ENCODE measurements at places on chromosomes 13 and 19.

- peak; percentile 82 for DNase-seq
These were observed 10.0 kb downstream of the DPF1 start for GRCh38 chr19:38213911-38214625.

GRCh38 chr19:2600914-2601870 is 101.3 kb downstream of the GNG7 start:
- DNase-seq = no peak

DNA sequence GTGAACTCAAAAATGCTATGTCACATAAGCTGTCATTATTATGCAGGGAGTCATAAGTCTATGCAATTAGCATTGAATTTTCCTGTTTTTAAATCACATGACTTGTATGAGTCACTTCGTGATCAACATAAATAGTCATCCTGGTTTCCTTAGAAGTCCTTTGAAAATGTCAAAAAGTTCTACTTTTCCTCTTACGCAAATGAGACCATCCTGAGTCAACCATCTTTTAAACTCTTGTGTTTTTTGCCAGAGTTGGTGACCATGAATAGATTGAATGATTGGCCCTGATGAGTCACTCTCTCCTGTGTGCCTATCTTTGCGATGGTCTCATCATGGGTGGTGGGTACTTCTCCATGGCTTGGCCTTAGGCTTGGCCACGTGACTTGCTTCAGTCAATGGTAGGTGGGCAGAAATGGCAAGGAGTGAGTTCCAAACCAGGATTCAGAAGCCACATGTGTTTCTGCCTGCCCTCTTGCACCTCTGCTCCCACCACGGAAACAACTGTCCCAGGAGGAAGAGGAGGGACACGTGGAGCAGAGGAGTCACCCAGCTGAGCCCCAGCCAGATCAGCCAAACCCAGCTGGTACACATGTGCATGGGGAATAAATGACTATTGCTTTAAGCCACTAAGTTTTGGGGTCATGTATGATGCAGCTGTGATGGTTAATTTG is 123.5 kb upstream of the CACNA1A start:
- DNase-seq = peak; percentile 4

GRCh38 chr19:4140237-4140711 is 13.2 kb upstream of the CREB3L3 start:
- DNase-seq = no peak

DNA sequence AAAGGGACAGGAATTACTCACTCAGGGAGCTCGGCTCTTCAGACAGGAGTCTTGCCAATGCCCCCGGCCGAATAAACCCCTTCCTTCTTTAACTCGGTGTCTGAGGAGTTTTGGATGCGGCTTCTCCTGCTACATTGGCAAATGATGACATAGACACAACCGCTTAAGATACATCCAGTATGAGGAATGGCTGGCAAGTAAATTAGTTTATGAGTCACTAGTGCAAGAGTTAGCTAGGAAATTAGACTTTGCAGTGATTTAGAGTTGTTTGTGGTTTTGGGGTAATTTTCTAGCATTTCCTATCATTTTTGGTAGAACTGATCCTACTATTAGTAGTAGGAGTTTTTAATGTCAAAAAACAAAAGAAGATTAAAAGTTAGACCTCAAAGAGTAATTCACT is 166.2 kb downstream of the SLITRK1 start:
- DNase-seq = no peak

GRCh38 chr13:69168436-69168835 is 939.2 kb upstream of the ATXN8OS start:
- DNase-seq = no peak

- no peak for DNase-seq
These were observed 155.4 kb downstream of the DCT start for GRCh38 chr13:94323764-94324758.

- no peak for DNase-seq
These were observed 84.6 kb downstream of the CYSLTR2 start for GRCh38 chr13:48738311-48738710.

GRCh38 chr13:30810261-30810701 is 74.9 kb downstream of the ALOX5AP start:
- DNase-seq = no peak

GRCh38 chr13:46281779-46282178 is 70.1 kb downstream of the LRRC63 start:
- DNase-seq = no peak

DNA sequence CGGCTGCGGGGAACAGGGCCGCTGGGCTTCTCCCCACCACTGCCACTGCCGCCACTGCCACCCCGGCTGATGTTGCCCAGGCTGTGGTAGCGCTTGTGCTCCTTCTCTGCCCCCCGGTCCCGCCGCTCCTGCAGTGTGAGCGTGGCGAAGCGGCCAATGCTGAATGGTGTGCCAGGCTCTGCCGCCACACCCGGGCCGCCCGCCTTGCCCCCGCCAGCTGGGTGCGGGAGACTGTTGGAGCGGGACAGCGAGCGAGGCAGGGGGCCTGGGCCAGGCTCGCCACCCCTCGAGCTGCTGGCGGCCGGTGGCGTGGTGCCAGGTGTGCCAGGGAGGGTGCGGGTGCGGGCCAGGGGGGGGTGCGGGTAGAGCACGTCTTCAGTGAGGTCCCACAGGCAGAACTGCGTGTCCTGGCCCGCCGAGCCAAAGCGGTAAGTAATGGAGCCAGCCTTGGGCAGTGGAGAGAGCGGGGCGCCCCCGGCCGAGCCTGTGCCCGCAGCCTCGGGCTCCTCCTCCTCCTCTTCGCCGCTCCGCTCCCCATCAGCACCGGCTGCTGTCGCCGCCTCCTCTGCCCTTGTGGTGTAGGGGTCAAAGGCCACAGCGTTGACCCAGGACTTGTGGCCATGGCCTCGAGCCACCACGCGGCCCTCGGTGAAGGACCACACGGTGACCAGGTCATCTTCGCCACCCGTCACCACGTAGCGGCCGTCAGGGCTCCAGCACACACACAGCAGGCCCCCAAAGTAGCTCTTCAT is 3.7 kb upstream of the DMPK start:
- DNase-seq = no peak

- no peak for DNase-seq
These were observed 311.8 kb downstream of the SPRY2 start for GRCh38 chr13:80029170-80029569.

- DNase-seq = no peak
These were observed 107.2 kb upstream of the HTR2A start for GRCh38 chr13:47004027-47004426.

- DNase-seq = no peak
These were observed 219.5 kb upstream of the TSHZ3 start for GRCh38 chr19:31568724-31569123.

- no peak for DNase-seq
These were observed 131.0 kb downstream of the DLEU7 start for GRCh38 chr13:50712456-50712855.

DNA sequence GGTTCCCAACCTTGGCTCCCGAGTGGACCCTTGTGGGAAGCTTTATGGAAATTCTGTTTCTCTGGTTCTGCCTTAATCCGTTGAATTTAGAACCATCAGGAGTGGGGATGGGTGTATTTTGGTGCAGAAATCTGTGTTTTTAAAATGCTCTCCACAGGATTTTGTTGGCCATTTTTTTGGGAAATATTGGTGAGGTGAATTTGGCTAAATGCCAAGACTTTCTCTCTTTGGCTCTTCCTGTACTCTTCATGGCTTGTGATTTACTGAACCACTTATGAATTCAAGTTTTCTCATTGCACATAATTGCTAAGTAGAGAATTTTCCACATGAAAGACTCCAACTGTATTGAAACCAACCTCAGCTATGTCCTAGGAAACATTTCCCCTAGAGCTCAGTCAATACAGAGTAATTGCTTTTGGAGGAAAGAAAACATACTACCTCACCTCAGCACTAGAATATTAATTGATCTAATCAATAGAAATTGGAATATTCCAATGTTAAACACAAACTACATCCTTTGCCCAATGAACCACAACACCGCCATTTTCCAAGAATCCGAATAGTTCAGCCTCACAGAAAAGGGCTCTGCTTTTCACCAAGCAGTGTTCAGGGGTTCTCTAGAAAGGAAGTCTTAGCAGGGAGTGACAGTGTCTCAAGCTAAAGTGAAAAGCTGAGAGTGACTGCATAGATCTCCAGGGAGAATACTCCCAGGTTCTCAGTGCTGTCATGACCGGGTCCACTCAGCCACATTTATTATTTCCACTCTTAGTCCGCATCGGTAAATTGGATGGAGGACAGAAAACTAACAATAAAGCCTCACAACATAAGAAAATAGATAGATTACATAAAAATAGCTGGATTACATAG is 60.3 kb downstream of the ERCC5 start:
- no peak for DNase-seq

DNA sequence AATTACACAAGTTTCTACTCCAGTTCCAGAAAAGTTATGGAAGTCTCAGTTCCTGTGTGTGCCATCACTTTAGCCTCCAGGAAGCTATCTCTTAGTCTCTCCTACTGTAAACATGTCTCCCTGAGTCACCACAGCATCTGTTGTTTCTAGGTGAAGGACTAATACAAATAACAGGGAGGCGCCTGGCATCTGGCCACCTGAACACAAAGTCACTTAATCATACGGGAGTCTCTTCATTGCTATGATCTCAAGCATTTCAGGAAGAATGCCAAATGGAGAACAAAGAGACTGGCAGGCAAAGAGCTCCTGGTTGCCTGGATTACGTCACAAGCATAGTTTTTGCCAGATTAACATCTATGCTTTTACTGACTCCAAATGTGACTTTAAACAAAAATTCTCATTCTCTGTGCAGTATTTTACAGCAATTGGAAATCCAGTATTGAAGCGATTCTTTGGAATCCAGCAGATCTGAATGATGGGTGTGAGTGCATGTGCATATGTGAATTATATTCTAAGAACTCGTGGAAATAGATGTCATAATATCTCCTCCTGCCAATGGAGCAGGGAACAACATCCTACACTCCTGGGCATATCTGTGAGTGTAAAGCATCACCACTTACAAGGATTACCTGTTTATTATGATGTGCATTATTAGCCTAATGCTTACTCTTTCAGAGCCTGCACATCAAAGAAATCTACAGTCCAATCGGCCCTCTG is 572.8 kb downstream of the PCDH9 start:
- DNase-seq = no peak

DNA sequence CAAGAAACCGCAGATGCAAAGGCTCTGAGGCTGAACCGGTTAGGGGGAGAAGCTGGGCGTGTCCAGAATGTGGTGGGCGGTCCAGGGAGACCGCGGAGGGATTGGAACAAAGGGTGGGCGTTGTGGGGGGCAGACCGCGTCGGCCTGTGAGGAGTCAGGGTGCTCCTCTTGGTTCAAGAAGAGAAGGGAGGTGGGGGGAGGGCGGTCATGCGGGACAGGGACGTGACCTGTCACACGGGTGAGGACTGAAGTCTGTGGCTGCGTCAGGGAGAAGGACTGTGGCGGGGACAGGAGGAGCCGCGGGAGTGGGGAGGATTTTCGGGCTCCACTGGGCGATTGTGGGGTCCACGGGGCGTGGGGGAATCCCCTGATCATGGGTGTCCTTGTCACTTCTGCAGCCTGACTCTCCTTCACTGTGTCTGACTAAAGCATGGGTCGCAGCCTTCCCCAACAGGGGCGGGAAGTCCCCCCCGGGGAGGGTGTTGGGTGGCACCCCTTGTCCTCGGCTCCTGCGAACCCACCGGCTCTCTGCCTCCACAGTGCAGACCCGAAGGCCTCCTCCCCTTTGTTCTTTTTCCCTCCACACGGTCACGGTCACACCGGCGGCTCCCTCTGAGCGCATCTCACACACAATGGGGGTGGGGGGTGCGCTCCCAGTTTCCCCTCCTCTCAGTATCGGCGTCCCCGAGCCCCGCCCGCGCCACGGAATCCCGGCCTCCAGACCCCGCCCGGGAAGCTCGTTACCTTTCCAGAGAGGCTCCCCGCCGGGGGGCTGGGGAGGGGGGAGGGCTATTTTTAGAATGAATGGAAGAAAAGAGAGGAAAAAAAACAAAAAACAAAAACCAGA is 16.4 kb upstream of the KCNN1 start:
- DNase-seq = no peak

DNA sequence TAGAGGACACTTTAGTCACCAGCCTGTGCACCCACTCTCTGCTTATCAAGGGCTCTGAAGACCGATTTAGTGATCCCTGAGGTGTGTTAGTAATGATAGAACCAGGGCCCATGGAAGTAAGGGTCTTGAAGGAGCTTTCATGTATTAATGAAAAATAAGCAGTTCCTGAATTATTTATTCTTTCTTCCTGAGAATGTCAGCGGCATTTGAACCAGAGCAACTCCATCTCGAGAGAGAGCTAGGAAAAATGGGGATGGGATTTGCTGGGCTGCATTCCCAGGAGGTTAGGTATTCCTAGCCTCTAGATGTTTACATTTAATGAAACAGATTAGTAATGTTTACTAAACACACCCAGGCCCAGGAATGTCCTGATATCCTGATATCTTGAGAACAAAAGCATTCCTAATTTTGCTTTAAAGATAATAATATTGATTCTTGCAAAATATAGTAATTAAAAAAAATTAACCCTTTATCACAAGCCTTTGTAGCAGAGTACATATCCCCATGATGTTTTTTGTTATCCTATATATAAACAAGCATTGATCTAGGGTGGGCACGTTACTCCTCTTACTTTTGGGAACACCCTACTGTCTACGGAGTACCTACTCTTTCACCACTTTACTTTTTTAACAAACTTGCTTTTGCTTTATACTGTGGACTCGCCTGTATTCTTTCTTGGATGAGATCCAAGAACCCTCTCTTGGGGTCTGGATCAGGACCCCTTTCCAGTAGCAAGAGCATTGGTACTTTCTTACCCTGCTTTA is 63.1 kb downstream of the COG3 start:
- DNase-seq = no peak

DNA sequence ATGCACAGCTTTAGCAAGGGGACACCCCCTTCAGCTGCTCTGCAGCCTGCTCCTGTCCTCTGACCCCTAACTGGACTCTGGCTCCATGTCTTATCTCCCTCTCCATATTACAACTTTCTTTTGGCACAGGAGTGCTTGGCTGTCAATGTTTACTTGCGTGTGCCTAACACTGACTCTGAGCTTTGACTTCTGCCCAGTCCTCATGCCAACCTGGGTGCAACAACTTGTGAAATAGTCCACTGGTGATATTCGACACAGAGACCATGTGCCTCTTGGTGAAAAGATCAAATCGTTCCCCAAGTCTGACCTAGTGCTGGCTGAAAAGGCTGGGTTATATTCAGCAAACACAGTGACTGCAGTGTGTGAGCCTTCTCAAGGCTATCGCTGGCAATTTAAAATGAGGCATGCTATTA is 34.1 kb upstream of the KLF12 start:
- no peak for DNase-seq

GRCh38 chr19:8065875-8066261 is 13.3 kb downstream of the CCL25 start:
- no peak for DNase-seq

- DNase-seq = no peak
These were observed 49.5 kb upstream of the FRY start for GRCh38 chr13:31982124-31982523.

- DNase-seq = no peak
These were observed at the start of gene CDC42EP5 for GRCh38 chr19:54473071-54473891. Gene CDC42EP5, minus strand, starts transcription at chr19:54473296. Its CDS starts 7,749 bp downstream, at chr19:54465547.

- DNase-seq = no peak
These were observed 48.1 kb downstream of the TNFRSF19 start for GRCh38 chr13:23618341-23618740.
